ENCODE measurements at places on chromosomes 11 and 22.

DNA sequence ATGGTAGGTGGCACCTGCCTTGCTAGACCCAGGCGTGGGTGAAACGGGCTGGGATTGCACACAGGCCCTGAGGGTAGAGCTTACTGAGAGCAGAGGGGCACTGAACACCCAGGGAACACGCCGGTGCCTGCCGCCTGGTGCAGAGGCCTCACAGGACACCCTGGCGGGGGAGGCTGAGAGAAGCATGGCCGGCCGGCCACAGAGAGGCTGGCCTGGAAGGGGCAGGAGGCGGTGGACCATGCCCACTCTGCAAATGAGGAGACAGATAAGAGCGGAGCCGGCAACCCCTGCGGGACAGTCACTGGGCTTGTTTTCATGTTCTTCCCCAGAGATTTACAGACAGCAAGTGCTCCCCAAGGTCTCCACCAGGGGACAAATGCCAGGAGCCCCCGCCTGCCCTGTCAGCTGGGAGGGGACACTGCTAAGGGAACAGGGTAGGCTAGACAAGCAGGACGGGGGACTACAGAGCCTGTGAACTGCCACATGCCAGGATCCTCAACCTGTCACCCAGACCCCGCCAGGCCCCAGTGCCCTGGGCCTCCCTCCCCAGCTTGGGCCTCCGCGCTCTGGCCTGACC is 38.5 kb upstream of the TCF20 start:
- no peak for DNase-seq

GRCh38 chr22:29043906-29044575 is 17.6 kb downstream of the C22orf31 start:
- no peak for DNase-seq

DNA sequence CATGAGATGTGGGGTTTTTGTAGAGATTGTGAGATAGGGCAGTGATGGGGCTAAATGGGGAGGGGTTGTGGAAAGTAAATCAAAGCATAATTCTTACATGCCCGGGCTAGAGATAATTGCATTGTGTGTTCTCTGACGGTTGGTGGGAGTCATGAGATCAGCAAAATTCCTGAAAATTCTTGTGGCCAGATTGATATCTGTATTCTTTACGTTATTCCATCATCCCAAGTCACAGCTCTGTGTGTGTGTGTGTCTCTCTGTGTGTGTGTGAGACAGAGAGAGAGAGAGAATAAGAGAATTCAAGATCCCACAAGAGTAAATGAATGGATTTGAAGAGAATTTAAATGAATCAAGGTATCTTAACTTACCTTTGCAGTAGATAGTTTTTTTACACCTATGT is 138.6 kb upstream of the ARHGAP20 start:
- DNase-seq, result no peak

DNA sequence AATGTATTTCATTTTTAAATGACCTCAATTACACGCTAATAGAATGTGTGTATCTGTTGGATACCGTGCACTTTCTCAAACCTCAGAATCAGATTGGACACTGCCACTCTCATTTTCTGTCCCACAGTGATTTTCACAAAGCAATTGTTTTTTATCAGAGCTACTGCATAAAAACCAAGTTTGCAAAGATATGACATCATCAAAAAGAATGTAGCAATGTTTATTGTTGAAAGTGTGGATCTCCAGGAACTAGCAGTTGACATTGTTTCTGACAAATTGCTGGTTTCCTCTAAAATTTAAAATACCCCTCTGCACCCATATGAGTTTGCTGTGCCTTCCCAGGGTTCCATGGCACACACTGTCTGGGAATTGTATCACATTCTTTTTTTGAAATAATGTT is 362.7 kb upstream of the DDI1 start:
- no peak for DNase-seq

DNA sequence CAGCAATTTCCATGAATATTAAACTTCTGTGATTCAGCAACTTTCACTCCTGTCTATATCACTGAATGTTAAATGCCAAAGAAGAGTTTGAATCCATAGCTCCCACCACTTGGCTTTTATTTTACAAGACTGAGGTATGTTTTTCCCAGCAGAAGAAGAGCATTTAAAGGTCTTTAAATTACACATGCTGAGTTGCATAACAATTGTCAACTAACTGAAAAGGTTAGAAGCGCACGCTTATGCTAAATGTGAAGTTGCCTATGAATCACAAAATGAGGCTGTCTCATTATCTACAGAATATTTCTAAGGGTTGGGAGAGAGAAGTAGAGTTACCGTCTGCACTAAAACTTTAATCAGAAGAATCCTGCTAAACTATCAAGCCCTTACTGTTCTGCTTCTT is 1086.3 kb downstream of the FAM181B start:
- no peak for DNase-seq

GRCh38 chr11:36213393-36213840 is 75.8 kb downstream of the COMMD9 start:
- DNase-seq, result no peak

GRCh38 chr11:17700991-17701390 is 18.4 kb upstream of the MYOD1 start:
- DNase-seq, result no peak

GRCh38 chr11:85947431-85948272 is 92.5 kb downstream of the CCDC83 start:
- no peak for DNase-seq

All from C1 segment of cervical spinal cord (tissue), 14 donors.